NCI-H1436 (cell line): ENCODE measurements at places on chromosomes 16 and 17.

GRCh38 chr16:83402967-83403366, 404.8 kb upstream of the HSBP1 start:
- peak; percentile 75 for DNase-seq

DNA sequence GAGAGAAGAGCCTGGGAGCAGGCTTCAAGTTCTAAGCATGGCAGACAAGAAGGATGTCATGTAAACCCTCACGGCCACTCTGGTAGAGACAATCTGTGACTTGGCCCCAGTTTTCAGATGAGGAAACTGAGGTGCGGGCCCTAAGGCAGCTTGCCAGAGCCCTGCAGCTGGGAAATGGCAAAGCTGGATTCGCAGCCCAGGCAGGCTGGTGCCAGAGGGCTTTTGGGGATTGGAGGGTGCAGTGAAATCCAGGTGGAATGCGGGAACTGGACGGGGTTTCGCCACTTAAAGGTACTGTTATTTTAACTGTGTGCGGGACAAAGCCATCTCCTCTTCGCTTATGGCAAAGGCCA, 477 bp upstream of the OSGIN1 start:
- no peak for DNase-seq

- DNase-seq: no peak
Measured at GRCh38 chr16:31486045-31486444, 3.1 kb downstream of the SLC5A2 start.

- DNase-seq: no peak
Measured at GRCh38 chr16:67678354-67679023, 11.9 kb downstream of the C16orf86 start.

GRCh38 chr16:31088459-31089183, at the start of gene PRSS53:
TSS of gene PRSS53 (minus strand) at chr16:31088943. CDS start at chr16:31088809, 134 bp downstream.
- no peak for DNase-seq

- DNase-seq: no peak
Measured at GRCh38 chr17:83185023-83186002, 105.9 kb downstream of the METRNL start.

DNA sequence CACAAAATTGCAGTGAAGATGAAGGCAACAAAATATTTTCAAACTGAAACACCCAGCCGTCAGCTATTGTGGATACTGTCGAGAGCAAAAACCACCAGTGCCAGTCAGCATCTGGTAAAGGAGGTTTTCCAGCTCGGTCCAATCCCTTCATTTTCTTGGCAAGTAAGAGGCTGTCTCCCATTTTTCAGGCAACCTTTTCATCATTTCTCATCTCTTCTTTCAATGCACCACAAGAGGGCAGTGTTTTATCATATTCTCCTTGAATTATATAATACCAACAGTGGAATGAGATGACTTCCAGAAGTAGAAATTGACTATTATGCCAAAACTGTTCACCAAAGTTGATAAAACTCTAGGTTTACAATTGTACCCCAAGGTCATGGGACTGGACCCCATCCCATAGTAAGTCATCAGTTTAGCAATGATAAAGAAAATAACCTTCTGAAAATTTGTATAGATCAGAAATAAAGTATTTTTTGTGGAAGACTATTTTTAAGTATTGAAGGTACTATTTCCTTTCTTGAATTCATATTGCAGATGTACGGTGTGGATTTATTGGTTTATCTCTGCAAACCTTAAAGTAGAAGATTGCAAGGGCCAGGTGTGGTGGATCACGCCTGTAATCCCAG, 16.8 kb downstream of the NQO1 start:
- DNase-seq: peak; percentile 65

DNA sequence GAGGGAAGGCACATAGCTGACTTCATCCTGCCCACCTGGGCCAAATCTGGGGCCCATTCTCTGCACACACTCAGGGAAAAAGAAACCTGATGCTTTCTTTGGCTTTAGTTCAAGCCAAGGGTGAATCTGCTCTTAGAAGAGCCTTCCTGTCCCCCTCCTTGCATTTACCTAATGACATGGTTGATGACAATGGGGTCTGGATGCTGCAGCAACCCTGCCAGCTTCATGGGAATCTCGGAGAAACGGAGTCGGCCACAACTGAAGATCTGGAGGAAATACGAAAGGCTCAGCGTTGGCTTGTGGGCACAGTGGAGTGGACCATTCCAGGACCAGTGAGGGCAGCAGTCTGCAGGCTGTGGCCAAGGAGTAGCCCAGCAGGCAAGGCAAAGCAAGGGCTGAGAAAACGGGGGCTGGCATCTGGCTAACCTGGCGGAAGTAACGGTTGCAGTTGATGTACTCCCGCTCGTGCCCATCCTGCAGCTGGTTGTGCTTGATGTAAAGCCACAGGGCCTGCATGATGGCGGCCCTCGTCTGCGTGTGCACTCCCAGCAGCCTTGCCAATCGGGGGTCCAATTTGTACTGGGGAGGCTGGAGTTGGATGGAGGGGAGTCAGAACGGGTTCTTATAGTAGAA, 6.4 kb upstream of the FTSJ3 start:
- DNase-seq: no peak

DNA sequence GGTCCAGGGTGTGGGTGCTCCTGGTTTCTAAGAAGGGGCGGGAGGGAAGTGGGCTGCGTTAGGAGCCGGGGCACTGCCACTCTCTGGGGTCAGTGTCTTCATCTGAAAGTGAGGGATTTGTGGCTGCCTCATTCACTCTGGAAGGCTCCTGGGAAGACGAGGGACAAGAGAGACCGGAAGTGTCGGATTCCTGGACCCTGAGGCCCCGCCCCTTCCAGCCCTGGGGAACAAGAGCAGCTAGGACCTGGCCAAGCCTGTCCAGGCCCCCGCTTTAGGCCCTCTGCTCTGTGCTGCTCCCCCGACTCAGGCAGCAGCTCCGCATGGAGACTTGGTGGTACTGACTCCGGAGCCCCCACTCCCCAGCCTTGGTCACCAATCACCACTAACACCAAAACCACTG, 6.5 kb downstream of the LGALS3BP start:
- DNase-seq: no peak

- peak; percentile 18 for DNase-seq
Measured at GRCh38 chr16:1706386-1707192, 594 bp downstream of the MAPK8IP3 start.

- DNase-seq: no peak
Measured at GRCh38 chr16:85716022-85716679, 27.4 kb upstream of the GINS2 start.

GRCh38 chr16:54879681-54880080, 51.0 kb upstream of the IRX5 start:
- DNase-seq: no peak

- DNase-seq: no peak
Measured at GRCh38 chr17:7208027-7208571, 11.5 kb downstream of the DLG4 start.

DNA sequence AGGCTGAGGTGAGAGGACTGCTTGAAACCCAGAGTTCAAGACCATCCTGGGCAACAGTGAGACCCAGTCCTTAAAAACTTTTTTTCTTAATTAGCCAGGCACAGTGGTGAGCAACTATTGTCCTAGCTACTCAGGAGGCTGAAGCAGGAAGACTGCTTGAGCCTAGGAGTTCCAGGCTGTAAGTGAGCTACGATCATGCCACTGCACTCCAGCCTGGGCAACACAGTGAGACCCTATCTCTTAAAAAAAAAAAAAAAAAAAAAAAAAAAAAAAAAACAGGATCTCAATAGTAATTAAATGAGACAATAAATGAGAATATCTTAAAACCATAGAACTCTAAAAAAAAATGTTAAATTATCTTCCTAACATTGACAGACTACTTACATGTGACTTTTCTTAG, 14.3 kb downstream of the SMURF2 start:
- DNase-seq: no peak

- DNase-seq: no peak
Measured at GRCh38 chr16:12788758-12789157, 14.9 kb downstream of the CPPED1 start.

DNA sequence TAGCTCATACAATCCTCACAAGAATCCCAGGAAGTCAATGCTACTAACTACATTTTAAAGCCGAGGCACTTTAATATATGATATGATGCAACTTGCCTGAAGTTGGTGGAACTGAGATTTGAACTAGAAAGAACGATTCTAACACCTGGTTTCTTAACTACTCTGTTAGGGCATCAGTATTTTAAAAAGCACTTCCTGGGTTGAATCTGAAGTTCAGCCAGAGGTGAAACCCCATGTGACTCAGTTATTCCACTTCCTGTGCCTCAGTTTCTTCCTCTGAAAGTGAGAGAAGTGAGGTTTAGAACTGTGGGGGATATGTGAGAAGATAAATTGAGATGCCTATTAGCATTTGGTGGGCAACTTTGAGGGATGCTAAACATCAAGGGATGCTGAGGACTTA, 129.4 kb upstream of the ANKFN1 start:
- no peak for DNase-seq

- peak; percentile 90 for DNase-seq
Measured at GRCh38 chr17:79991140-79991923, 44.3 kb downstream of the TBC1D16 start.

- peak; percentile 40 for DNase-seq
Measured at GRCh38 chr16:50210266-50211038, 55.9 kb upstream of the ADCY7 start.

DNA sequence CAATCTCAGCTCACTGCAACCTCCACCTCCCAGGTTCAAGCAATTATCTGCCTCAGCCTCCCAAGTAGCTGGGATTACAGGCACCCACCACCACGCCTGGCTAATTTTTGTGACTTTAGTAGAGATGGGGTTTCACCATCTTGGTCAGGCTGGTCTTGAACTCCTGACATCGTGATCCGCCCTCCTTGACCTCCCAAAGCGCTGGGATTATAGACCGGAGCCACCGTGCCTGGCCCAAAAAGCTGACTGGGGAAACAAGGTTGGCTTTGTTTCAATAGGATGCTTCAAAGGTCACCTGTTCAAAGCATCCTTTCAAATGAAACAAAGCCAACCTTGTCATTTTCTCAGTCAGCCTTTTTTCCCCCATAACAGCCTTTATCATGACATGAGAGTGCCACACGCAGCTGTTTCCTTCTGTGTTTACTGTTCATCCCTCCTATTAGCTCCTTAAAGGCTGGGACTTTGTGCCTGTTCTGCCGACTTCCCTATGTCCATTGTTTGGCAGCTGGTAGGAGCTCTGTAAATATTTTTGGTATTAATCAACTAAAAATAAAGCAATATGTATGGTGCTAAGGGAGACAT, 51.1 kb downstream of the ADAMTS18 start:
- no peak for DNase-seq

DNA sequence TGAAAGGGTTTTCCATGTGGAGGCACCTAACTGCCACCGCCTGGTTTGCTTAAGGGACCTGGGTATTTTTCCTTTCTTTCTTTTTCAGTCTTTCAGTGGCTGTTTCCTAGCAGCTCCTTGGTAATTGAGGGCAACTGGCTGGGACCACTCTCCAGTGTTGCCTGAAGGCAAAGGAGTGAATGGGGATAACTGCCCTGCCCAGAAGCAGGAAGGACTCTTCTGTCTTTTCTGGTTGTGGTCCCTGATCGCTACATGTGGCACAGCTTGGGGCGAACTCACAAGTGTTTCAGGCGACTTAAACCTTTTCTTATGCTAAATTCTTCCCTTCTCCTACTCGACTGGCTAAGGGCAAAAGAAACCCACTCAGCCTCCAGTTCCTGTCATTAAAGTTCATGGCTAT, 10.1 kb upstream of the TMEM98 start:
- no peak for DNase-seq

GRCh38 chr17:65759532-65759931, 198.1 kb upstream of the AXIN2 start:
- DNase-seq: no peak

DNA sequence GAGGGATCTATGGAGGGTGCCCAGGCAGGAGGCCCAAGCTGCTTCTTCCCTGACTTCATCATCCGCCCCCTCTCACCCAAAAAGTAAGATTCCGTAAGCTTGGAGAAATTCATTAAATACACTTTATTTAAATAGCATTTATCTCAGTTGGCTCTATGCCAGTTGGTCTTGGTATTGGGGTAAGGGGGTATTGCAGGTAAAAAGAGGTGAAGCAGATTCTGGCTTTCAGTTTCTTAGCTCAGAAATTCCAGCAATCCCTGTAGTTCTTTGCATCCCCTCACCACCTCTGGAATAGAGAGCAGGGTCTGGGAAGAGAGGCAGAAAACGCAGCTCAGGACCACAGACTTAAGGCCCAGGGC, 750 bp upstream of the ALDOC start:
- DNase-seq: no peak

DNA sequence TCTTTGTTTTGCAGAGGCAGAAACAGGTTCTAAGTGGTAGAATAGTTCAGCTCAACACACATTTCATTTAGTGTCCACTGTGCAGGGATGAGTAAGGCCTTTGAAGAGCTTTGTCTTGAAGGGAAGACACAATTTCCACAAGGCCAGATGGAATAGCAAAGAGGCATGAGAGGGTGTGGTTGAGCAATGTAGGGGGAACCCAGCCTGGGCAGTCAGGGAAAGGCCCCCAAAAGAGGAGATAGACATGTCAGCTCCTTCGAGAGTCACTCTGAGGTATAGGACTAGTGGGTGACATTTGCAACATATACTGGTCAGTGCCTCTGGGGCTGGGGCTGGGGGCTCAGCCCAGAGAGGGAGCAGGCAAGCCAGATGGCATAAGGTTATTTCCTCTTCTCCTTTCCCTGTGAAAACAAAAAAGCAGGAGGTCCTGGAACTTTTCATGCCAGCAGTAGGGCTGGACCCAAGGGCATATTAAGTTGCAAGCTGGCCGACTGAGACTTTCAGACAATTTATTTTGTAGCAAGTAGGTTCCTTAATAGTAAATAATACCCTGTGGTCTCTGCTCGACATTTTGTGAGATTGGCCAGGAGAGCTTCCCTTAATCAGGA, 7.1 kb downstream of the ALKBH5 start:
- no peak for DNase-seq

GRCh38 chr17:76414334-76415295, 30.2 kb downstream of the SPHK1 start:
- DNase-seq: peak; percentile 33

DNA sequence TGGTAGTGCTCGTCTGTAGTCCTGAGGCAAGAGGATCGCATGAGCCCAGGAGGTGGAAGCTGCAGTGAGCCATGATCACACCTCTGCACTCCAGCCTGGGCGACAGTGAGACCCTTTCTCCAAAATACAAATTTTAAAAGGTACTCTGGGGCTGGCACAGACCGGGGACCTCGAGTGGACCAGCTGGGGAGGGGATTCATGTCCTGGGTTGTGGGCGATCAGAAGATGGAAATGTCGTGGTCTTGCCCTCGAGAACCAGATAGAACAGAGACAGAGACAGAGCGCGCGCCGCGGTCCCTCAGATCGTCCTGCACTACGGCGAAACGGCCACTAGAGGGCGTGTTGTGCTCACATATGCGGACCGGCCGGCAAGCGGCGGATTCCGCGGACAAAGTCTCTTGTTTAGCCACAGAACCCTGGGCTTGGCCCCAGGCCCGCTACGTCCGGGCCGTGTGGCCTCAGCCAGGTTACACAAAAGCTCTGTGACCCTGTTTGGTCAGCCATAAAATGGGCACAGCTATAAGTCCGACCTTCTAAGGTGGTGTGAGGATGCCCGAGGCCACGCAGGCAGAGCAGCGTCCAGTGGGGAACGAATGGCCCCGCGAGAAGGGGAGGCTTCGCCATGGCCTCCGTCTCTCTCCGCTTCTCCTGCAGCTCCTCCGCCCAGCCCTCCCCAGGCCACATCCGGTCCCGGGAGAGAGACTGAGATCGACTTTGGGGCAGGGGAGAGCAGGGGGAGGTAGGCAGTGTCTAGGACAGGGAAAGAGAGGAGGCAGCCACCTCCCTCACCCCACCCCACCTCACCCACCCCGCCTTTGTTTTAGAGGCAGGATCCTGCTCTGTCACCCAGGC, 14.6 kb upstream of the SBK1 start:
- peak; percentile 70 for DNase-seq

GRCh38 chr16:87202346-87202745, 114.8 kb downstream of the C16orf95 start:
- no peak for DNase-seq
